Cardiac fibroblast (primary cell): ENCODE measurements at places on chromosomes 3 and 15.

DNA sequence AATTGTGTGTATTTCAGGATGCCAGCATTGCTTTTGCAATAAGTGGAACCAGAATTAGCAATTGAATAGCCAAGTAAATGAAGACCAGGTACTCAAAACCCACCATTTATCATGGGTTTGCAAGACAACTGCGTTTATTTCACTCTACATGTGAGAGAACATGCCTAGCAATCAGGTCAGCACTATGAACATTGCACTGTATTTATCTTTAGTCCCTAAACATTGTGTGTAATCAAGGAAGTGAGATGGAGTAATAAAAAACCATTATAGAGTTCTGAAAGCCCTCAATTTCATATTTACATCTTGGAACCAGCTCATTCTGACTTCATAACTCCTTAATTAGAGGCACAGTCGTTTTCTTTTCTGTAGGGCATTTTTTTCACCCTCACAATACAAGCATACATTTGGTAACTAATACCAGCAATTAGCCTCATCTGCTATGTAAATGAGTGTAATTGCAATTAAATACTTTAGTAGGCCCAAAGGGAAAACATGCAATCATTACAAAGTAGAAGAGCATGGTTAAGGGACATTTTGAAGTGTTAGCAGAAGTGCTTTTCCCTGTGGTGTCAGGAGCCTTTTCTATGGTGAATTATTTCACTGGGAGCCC is 153.1 kb upstream of the DPH6 start:
- no peak for DNase-seq

GRCh38 chr15:100924436-100924835 is 5.3 kb downstream of the LRRK1 start:
- DNase-seq = no peak

DNA sequence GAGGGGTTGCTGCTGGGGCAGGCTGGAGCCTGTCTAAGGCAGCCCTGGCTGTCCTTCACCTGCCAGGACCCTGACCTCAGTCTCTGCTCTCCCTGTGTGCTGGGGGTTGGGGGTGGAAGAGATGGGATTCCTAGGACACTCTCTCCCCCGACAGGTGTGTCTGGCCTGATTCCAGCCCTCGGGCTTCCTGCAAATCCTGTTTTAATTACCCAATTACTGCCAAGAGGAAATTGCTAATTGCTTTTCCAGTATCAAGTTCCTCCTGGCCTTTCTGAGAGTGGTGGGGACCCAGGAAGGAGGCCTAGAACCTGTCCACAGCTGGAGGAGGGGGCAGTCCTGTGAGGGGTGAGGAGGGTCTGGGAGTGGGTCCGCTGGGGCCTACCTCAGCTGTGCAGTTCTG is 15.8 kb downstream of the PLXNA1 start:
- DNase-seq = no peak

- no peak for DNase-seq
These were observed at the start of gene DNAH1 for GRCh38 chr3:52315977-52316764. Gene DNAH1 (plus strand): TSS chr3:52316319. CDS start chr3:52322443, 6,124 bp downstream.

GRCh38 chr15:101277943-101278564 is 769 bp upstream of the SELENOS start:
- no peak for DNase-seq

DNA sequence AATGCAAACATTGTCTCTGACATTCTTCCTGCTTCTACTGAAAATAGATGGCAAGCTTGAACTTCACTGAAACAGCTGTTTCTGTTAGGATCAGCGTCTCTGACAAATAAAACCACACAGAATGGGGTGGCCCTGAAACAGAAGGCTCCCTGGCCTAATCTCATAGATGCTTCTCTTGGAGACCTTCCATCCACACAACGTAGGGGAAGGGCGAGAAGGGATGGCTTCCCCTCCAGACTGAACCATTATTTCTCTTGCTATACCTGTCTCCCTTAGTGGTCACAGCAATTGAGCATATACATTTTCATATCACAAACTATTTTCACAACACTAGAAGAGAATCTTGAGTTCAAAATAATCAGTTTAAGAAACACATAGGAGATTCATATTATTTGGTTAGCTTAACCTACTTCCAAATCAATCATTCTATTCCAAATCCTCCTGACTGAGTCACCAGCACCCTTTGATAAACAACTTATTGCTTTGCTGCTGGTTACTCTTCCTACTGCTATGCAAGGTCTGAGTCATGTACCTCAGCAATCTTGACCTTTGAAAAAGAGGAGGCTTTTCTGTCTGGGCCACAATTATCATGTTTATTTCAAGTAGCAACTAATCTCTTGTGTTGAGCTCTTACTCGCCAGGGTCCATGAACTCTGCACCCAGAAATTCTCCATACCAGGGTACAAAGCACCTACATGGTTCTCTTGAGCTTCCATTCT is 45.5 kb downstream of the CBLB start:
- DNase-seq = peak; percentile 95

GRCh38 chr3:150790629-150791028 is 27.7 kb upstream of the SIAH2 start:
- DNase-seq = no peak

DNA sequence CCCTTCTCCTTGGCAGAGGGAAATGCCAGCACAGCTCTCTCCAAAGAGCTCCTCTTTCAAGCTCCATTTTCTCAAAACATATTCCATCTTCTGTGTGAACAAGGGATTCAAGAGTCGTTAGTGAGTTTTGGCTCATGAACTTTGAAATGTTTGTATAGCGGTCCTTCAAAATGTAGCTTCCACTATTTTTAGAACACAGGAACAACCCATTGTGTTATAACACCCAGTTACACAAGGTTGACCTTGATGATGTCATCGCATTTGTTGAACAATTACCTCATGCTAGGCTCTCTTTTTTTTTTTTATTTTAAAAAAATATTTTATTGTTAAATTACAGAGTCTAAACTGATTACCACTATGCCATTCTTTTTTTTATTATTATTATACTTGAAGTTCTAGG is 251.7 kb downstream of the THSD4 start:
- peak; percentile 66 for DNase-seq
